ENCODE measurements at places on chromosomes 5 and 9.

DNA sequence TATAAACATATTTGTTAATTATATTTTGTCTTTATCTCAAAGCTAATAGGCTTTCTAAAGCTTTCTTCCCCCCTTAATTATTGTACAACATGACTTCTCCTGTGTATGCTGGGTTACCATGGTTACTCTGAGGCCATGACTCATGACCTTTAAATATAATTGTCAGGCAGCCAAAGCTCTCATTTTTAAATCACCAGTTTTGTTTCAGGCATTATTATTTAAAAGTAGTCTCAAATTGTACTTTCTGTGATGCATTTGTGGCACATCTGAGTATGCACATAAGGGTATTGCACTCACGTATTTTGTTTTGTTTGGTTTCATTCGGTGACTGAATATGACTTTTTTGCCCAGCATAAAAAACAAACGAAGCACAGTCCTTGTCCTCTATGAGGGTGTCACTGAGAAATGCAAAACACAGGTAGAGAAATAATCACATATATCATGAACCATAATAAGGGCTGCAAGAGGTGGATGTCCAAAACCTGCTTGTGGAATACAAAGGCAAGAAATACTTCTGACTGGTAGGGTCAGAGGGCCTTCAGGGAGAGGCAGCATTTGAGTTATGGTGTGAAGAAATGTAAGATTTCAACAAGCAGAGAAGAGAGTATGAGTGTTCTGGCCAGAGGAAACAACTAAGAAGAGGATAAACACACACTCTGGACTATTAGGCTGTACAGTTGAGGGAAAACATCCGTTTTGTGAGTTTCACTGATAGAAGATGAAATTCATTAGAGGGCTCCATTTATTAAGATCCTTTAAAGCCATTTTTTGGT, 2.1 kb downstream of the CCDC192 start:
- DNase-seq: no peak

- no peak for DNase-seq
Measured at GRCh38 chr5:95916687-95917085, 45.0 kb downstream of the ELL2 start.

DNA sequence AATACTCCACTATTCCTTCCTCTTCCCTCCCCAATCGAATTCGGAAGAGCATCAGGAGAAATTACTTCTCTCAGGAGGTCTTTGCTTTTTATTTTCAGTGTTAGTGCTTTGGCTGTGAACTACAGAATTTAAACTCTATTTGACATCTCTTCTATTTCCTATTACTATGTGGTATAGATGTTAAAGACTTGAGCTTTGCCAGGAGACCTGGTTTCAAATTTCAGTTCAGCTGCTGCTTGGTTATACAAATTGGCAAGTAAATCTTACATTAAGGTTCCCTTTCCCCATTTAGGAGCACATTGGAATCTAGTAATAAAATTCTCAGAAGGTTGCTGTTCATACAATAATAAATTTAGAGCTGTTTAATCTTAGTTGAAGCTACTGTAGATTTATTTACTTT, 13.1 kb downstream of the UHRF2 start:
- DNase-seq: no peak

- DNase-seq: no peak
Measured at GRCh38 chr5:150215979-150216944, 26.4 kb downstream of the SLC6A7 start.

DNA sequence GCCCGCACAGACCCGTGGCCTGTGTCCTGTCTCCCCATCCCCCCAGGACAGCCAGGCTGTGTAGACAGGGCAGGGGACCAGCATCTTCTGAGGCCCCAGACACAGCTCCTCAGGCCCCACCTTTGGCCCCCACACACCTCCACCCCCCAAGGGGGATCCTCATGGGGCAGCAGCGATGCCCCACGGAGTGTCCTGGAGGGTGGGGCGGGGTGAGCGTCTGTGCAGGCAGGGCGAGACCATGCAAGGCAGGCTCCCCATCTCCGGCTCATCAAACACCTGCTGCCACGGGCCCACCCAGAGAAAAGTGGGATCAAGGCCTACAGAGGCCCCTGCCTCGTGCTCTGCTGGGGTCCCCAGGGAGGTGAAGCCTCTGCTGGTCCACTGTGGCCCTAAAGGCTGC, 118.7 kb upstream of the FOXD4L5 start:
- no peak for DNase-seq

GRCh38 chr5:103094737-103095136, 25.2 kb downstream of the GIN1 start:
- DNase-seq: no peak

GRCh38 chr5:109027983-109028607, 280.4 kb downstream of the FER start:
- no peak for DNase-seq

- no peak for DNase-seq
Measured at GRCh38 chr5:54868511-54869483, 116.6 kb downstream of the ESM1 start.

DNA sequence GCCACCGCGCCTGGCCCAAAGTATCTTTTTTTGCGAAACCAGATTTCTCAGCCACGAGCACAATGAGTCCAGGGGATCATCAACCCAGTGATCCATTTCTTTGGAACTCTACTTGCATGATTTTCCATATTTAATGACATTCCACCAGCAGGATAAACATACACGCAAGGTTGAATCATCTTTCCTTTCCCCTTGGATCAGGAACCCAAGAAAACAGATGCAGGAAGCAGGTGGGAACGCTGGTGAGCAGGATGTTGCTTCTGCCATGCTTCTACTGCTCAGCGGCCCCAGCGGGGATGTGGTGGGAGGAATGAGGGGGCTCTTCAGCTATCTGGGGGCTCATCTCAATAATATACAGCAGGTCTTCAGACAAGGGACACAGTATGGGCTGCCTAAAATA, 118.2 kb downstream of the SEC61B start:
- DNase-seq: no peak

DNA sequence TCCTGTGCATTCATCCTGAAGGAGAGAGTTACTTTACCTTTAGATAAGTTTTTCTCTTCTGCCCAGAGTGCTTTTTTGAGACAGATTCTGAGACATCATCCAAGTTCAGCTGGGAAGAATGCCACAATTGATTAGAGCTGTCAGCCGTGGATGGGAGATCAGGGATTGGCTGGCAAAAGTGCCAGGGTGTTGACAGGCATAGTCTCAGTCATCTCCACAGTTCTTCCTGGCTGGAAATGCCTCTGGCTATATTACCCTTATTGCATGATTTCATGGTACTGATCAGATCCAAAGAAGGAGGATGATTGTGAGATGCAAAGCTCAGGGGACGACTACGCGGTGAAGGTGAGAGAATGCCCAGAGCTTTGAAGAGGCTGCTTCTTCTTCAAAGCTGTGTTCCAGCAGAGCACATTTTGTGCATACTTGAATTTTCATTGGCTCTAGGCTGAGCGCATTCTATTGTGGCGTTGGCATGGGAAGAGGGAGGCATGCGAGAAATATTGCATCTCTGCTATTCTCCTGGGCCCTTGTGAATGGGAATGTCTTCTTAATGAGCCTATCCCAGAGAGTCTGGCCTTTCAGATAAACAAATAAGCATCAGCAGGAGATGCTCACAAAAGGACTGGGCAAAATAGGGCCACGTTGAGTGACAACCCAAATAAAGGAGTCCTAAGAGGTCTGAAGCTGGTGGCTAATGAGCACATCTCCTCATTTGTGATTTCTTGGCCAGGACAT, 82.1 kb downstream of the GRIA1 start:
- no peak for DNase-seq

DNA sequence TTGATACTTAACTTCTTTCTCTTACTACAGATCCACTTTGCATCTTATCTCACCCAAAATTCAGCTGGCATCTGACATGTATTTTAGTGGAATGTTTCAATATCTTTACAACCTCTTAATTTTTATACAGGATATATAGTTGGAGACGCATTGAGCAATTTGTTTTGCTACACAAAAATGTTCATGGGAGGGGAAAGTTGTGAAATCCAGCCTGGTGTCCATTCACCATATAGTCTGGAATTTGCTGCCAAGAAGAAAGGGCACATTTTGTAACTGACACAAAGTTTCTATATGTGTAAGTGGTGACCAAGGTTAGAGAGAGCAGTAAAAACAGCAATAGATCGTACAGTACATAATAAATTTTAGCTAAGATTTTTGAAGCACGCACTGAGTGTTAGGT, 14.0 kb upstream of the CHD1 start:
- DNase-seq: no peak

GRCh38 chr5:176792655-176793342, 17.6 kb upstream of the UNC5A start:
- DNase-seq: no peak

All from GM13976 (cell line).